ENCODE measurements at places on chromosomes 6 and 20.

DNA sequence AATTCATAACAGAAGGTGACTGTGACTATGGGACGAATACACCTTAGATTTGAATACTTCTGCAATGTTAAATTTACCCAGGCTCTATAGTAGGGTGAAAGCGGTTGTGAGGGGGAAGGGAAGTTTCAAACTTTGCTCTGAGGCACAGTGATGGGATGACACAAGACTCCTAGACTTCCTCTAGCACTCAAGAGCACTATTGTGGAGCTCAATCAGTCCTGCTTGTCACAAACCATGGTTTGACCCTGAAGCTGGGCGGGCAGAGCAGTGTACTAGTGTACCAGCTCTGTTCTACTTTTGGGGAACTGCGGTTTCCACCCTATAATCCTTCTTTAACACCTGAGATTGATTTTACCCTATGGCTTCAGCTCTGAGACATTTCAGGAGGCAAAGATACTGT lies 17.1 kb downstream of the TRIM27 start:
- no peak for DNase-seq

- DNase-seq = no peak
These were observed 5.1 kb upstream of the ULBP2 start for GRCh38 chr6:149936743-149937142.

GRCh38 chr6:25174678-25175077 lies 104.5 kb upstream of the CARMIL1 start:
- no peak for DNase-seq

DNA sequence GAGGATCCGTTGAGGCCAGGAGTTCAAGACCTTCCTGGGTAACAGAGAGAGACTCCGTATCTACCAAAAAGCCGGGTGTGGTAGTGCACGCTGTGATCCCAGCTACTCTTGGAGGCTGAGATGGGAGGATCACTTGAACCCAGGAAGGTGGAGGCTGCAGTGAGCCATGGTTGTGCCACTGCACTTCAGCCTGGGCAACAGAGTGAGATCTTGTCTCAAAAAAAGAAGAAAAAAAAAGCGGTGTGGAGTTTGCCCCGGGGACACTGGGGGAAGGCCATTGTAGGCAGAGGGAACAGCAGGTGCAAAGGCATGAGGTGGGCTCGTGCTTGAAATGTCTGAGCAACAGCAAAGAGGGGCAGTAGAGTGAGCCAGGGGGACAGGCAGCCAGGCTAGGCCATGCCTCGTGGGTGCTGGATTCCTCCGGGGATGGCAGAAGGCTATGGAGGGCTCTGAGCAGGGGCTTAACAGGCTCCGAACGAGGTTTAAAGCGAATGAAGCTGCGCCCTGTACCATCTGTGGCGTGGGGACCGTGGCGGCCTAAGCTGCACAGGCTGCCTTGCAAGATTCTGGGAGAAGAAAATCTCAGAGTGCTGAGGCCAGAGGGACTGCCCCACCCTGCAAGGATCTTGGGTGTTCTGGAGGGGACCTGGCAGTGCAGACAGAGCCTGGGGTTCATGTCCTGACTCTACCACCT lies 36.9 kb upstream of the NOL4L start:
- no peak for DNase-seq

DNA sequence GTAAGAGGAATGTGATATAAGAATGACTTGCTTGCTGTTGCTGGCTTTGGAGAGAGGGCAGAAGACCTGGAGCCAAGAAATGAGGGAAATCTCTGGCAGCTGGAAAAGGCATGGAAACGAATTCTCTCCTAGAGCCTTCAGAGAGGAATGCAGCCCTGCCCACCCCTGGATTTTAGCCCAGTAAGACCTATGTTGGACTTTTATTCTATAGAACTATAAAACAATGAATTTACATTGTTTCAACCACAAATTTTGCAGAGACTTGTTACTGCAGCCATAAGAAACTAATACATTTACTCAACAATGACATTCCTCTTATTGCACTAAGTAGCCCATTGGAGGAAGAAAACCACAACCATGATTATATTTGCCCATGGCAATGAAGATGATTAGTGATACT lies 39.5 kb upstream of the PREP start:
- no peak for DNase-seq

DNA sequence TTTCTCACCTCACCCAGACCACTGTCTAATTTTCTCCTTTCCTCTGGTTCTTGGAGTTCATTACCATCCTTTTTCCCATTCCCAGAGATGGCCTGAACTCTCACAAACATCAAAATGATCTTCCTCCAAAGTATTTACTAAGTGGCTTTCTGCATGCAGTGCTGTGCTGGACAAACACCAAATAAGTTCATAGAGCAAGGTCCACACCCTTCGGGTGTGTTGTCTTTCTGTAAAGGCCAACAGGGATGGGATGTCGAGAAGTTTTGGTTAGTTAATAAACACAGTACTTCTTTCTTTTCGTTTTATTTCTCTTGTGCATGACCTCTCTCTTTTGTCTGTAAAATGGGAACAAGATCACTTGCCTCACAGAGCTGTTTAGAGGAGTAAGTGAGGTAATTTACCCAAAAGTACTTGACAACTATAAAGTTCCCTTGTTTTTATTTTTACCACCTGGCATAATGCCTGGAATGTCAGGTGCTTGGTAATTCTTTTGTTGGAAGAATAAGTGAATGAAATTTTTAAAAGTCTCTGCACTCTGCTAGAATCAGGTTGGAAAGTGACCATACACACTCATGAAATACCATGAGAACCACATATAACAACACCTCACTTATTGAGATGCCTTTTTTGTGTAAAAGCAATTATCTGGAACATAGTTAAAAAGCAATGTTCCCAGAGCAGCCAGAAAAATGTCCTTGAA lies 22.8 kb upstream of the CCN6 start:
- no peak for DNase-seq

GRCh38 chr20:59062081-59062480 lies 19.5 kb upstream of the PRELID3B start:
- DNase-seq = no peak

Data from activated naive CD4-positive, alpha-beta T cell treated with Interleukin-2 at 50 U/mL for 16 hours (primary cell).